ENCODE measurements at places on chromosomes 6 and 20. TPM values are rescaled to one million over a fixed set of nuclear protein-coding genes. Genes with fewer than 3 reads are reported as not detected.

The PRICKLE4 gene
- 0.40 TPM for total RNA-seq

GRCh38 chr6:17397764-17398194 is 4.4 kb downstream of the CAP2 start:
- DNase-seq = no peak

- DNase-seq = peak; percentile 79
Measured at GRCh38 chr20:45290677-45291355, 15.8 kb upstream of the RBPJL start.

DNA sequence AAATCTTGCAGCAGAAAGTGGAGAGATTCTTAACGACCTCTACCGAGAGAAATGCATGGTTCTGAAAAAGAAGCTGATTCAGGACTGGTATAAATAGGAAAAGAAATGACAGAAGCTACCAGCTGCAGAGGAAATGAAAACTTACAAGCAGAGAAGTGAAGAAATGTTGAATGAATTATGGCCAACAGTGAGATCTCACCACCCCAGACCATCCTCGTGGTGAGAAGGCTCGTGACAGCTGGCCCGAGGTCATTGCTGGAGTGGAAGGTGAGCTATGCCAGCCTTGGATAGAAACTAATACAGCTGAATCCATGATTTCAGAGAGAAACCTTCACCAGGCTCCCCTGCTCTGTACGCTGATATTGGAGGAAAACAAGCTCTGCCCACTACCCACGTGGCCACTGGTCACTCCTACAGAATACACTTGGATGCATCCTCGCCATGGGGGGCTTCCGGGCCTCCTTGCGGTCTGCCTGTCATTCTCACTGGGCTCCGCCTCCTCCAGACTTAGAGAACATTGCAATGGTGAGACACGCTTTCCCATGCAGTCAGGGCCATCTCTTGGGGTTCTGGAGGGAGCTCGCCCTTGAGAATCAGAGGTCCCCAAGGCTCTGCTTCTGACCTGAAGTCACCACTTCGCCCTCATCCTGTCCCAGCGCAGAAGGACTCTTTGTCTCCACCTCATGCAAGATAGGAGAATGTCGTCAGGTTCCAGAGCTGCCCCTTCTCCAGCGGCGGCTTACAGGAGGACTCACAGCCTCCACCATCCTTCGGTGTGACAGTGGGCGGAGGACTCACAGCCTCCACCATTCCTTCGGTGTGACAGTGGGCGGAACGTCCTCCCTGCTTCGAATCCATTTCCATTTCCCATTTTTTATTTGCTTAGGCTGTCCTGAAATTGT is 10.6 kb upstream of the TUBB2B start:
- DNase-seq = no peak

DNA sequence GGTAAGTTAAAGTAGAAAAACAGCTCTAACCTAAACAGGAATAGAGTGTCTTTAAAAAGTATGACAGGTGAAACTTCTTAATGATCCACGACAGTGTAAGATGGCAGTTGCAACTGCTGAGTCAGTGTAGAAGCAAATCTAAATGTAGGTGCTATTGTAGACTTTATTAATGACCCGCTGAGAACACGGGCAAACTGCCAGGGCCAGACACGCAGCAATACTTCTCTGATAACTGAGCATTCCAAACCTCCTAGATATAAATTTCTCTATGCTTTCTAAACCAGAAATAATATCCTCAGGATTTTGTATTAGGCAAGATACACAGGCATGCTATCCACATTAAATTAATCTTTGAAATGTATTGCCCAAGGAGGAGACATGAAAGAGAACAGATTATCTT is 1076.4 kb downstream of the HACE1 start:
- DNase-seq = no peak

DNA sequence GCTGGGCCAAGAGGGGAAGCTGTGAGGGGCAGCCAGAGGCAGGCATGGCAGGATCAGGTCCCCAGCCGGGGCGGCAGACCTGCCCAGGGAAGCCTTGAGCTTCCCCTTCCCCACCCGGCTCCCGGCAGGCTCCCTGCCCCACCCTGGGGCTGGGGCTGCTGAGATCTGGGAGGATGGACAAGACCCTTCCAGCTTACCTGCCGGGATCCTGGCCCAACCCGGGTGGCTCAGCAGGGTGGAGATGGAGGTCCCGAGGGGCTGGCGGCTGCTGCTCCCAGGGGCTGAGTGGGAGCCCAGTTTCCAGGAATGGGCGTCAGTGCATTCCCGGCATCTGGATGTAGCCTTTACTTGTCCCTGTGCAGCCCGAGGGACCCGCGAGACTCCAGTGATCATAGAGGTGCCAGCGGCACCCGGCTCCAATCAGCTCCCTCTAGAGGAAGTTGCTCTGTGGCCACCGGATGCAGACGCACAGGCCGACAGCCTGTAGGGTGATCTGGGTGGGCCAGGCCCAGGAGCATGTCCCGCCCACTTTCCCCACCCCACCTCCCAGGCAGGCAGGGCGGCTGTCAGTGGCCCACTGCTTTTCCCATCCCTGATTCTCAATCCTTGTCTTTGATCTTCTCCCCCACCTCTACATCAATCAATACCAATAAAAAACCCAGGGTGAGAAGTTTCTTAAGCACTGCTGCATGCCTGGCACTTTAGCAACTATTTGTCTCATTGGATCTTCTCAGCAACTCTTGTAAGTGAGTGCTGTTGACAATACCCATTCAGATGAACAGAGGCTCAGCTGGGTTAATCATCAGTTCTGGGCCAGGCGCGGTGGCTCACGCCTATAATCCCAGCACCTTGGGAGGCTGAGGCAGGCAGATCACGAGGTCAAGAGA is at the start of gene BAK1:
BAK1 (minus strand) TSS at position 449 of the 887 bp plus-strand sequence. CDS start 2,672 bp downstream, outside the sequence.
- peak; percentile 93 for DNase-seq

DNA sequence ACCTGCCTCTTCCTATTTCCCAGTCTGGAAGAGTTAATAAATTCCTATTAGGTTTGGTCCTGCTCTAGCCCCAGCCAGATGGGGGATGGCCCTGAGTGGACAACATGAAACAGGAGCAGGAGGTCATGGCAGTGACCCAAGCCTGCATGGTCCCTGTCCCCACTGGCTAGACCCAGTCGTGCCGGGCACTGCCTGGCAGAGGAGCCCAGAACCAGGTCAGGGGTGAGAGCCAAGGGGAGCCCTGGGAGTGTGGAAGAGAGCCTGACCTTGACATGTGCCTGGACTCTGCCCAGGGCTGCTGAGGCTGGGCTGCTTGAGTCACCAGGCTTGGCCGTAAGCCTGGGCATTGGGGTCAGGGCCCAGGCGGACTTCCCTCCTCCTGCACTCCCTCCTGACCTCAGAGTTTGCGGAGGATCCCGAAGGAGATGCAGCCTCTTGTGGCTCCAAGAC is 3.6 kb downstream of the AVP start:
- no peak for DNase-seq
